CD4-positive, alpha-beta T cell treated with Interleukin-10 for 1 hour (primary cell): ENCODE measurements at places on chromosomes 3 and 15.

DNA sequence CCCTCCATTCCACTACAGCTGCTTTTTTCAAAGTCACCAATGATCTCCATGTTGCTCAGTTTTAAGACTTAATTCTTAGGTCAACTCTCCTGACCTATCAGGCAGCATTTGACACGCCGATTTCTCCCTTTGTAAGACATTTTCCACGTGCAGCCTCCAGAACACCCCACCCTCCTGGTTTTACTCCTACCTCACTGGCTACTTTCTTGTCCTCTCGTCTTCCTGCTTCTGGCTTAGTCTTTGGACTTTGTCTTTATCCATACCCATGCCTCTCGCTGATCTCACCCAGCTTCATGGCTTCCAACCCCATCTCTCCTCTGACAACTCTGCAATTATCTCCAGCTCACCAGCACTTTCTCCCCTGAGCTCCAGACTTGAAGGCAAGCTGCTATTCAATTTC, 99.3 kb upstream of the UMPS start:
- DNase-seq = no peak

DNA sequence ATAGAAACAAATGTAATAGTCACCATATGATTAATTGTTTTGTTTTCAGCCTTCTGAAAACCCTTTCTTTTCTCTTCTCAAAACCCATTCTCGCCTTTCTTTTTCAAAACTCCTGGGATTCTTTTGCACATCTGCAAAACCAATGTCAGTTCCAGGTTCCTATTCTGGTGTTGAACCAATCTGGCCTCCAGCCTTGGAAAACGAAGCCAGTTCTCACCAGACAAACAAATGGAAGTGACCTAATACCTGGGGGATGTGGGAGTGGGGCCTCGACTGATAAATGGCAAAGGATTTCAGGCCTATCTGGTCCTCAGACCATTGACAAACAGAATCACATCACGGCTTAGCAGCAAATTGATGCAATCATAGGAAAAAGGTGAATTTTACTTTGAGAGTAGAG, 73.0 kb downstream of the COL8A1 start:
- DNase-seq = no peak

DNA sequence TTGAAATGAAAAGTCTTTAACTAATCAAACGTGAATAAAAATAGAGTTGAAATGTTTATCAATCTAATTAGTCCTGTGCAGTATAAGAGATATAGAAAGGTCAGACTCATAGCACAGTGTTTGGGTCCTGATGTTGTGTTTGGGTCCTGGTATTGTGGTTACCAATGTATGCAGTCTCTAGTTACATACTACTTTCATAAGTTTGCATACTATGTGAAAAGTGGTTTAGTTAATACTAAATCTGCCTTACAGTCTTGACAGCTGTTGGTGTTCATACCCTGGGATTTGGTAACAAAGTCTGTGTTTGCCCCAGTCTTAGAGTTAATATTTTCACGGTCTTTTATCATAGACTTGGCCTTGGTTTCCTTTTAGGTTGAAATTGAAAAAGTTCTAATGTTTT, 41.7 kb downstream of the KIF15 start:
- no peak for DNase-seq

DNA sequence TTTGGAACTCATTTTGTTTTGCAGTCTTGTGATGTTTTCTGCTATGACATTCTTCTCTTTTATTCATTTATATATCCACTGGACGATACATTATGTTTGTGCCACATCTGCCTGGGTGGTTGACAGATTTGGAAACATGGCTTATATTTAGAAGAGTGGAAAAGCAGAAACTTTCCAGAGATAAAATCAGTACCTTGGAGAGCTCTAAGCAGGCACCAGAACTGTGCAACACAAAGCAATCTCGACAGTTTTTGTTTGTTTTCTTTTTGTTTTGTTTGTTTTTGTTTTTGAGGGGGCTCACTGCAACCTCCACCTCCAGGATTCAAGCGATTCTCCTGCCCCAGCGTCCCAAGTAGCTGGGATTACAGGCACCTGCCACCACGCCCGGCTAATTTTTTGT, 45.5 kb downstream of the SYN2 start:
- DNase-seq = no peak

DNA sequence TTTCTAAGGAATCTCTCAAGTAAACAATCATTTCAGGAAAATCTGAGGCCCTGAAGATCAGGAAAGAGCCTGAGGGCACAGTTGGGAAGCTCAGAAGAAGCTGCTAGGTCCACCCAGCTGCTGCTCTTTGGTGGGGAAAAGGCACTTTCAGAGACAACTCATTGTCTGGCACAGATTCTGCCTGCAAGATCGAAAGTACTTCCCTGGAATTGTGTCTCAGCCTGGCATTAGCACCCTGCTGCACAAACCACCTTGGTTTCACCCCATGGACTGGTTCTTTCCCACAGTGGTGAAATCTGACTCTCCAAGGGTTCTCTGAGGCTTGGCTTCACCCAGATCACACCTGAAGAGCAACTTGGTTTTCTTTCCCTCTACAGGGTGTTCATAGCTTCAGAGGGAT, 18.7 kb downstream of the THRB start:
- no peak for DNase-seq

GRCh38 chr3:2495746-2496145, 397.1 kb downstream of the CNTN4 start:
- DNase-seq = no peak

GRCh38 chr3:42664438-42664803, 10.9 kb downstream of the ZBTB47 start:
- no peak for DNase-seq
